Thymus (tissue), 14 donors: ENCODE measurements at places on chromosomes 13 and 19. TPM values are rescaled to one million over a fixed set of nuclear protein-coding genes. Genes with fewer than 3 reads are reported as not detected.

The ZNF57 gene
- total RNA-seq = 3.3 TPM

The MBD3L3 gene
- total RNA-seq = 0.24 TPM

The SIAH3 gene
- 0.14 TPM for total RNA-seq

The ZNF581 gene
- 19.0 TPM for total RNA-seq

The LENG8 gene
- total RNA-seq = 12.7 TPM

The PRRG2 gene
- 2.2 TPM for total RNA-seq

The LILRA2 gene
- total RNA-seq = 1.3 TPM

The GPR18 gene
- total RNA-seq = 8.1 TPM

The ACP7 gene
- under 0.01 TPM for total RNA-seq
